ENCODE measurements at places on chromosomes 1 and 21.

DNA sequence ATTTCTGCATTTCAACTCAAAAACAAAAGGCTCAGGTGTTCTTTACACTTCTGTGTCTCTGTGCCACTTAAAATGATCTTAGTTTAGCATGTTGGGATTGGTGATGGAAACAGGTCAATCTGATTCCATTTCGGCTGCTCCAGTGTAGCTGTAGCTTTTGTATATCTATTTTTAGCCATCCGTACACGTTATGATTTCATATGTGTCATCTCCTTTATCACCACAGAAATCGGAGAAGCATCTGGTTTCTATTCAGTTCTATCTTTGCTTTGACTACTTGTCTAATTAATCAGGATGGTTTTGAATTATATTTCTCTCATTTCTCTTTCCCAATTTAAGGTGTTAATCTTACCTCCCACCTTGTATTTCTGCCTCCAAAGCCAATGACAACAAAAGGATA is 41.1 kb downstream of the RGS21 start:
- no peaks in the 10 kb centered on the region for H3K36me3 ChIP-seq
- no peak overlapping the region for H3K27ac ChIP-seq
- no peaks in the 10 kb centered on the region for H3K27me3 ChIP-seq
- no peaks in the 10 kb centered on the region for H3K4me1 ChIP-seq

- H3K27me3 ChIP-seq, result no peaks in the 10 kb centered on the region
- DNase-seq, result peak; percentile 95
- H3K4me1 ChIP-seq, result peaks cover 16% of the 10 kb centered on the region
- no peaks in the 10 kb centered on the region for H3K36me3 ChIP-seq
- H3K4me3 ChIP-seq, result no peak overlapping the region
- no peak overlapping the region for H3K27ac ChIP-seq
Measured at GRCh38 chr1:1758692-1759455, 19.4 kb downstream of the NADK start.

DNA sequence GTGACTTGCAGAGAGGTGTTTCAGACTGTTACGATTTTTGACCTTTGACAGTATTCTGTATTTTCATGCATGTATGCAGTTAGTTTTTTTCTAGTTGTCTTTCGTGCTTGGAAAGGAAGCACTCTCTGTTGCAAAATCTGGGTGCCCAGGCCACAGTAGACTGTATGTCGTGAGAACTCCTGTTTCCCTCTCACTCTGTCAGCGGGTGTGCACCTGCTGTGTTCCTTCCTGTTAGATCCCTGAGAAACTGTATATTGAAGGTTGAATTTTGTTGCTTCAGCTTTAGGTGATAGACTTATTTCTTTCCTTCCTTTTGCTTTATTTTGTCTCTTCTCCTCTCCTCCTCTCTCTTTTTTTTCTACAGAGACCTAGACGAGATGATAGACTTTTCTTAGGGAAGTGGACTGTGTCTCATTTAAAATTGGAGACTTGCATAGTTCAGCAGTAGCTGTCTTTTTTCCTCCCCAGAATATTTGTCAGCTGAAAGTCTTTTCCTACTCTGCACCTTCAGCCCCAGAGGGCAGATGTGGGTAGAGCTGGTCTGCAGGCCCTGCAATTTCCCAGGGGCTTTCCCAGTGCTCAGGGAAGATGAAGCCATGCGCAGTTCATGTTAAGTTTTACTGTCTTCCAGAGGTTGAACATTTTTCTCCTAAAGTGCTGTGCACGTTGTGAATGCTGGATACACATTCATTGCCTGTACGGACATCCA is 1.4 kb downstream of the TRAPPC10 start:
- H3K27ac ChIP-seq, result peak overlapping the region; percentile 78
- no peaks in the 10 kb centered on the region for H3K27me3 ChIP-seq
- H3K4me1 ChIP-seq, result peaks cover 46% of the 10 kb centered on the region
- no peak for DNase-seq
- no peaks in the 10 kb centered on the region for H3K36me3 ChIP-seq
- peak overlapping the region; percentile 96 for H3K4me3 ChIP-seq

DNA sequence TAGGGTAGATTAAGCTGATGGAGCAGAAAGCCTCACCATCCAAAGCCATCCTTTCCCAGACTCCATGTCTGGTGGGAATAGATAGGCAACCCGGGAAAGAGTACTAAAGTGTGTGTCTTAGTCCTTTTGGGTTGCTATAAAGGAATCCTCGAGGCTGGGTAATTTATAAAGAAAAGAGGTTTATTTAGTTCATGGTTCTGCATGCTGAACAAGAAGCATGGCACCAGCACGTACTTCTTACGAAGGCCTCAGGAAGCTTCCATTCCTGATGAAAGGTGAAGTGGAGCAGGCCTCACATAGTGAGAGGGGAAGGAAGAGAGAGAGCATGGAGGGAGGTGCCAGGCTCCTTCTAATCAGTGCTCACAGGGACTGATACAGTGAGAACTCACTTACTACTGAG is 6.2 kb upstream of the SLC37A1 start:
- no peak overlapping the region for H3K4me3 ChIP-seq
- H3K27me3 ChIP-seq, result no peaks in the 10 kb centered on the region
- no peak overlapping the region for H3K27ac ChIP-seq
- DNase-seq, result peak; percentile 25

- no peak overlapping the region for H3K27ac ChIP-seq
- no peaks in the 10 kb centered on the region for H3K36me3 ChIP-seq
- H3K4me3 ChIP-seq, result no peak overlapping the region
- no peaks in the 10 kb centered on the region for H3K27me3 ChIP-seq
Measured at GRCh38 chr1:6170742-6171201, 9.3 kb downstream of the CHD5 start.
